ENCODE measurements at places on chromosomes 1 and 21.

- no peak for DNase-seq
Measured at GRCh38 chr1:41294216-41294615, 52.1 kb upstream of the SCMH1 start.

DNA sequence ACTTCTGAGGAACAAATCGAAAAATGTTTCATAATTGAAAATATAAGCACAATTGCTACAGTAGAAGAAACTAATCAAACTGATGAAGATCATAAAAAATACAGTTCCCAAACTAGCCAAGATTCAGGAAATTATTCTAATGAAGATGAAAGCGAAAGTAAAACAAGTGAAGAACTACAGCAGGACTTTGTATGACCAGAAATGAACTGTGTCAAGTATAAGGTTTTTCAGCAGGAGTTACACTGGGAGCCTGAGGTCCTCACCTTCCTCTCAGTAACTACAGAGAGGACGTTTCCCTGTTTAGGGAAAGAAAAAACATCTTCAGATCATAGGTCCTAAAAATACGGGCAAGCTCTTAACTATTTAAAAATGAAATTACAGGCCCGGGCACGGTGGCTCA lies 30.6 kb downstream of the IFNAR1 start:
- no peak for DNase-seq

- DNase-seq: no peak
Measured at GRCh38 chr21:44262338-44263056, 800 bp upstream of the DNMT3L start.

DNA sequence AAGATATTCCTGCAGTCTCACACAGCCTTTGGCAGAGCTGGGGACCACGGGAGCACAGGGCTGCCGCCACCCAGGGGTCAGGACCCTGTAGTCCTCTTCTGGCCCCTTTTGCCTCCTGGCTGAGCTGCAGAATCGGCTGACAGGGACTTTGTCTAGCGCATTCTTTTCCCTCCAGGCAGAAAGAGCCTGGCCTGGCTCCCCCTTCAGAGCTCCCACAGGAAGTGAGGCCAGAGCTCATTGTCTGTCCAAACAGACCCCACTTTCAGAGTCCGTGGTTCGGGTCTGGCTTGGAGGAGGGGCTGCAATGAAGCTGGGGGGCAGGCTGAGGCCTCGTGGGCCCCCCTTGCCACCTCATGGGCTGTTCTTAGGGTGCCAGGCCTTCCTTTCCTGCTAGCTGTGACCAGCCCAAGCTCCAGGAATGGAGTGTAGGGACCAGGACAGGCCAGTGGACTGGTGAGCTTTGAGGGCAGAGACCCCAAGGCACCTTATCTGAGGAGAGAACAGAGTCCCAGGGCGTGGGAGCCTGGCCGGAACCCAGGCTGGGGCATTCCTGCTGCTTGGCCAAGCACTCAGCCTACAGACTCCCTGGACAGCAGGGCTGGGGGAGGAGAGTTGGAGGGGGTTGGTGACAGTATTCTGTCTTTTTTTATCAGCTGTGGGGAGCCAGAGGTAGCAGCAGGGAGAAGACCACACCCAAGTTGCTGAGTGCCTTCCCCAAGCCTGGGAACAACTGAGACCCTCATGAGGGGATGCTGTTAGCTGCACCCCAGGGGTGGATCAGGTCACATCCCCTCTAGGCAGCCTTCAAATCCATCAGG lies 4.7 kb downstream of the CELSR2 start:
- DNase-seq: no peak

- DNase-seq: no peak
Measured at GRCh38 chr1:169514566-169515270, 29.0 kb upstream of the SLC19A2 start.

GRCh38 chr21:29206445-29206844 lies 76.0 kb downstream of the MAP3K7CL start:
- DNase-seq: no peak

DNA sequence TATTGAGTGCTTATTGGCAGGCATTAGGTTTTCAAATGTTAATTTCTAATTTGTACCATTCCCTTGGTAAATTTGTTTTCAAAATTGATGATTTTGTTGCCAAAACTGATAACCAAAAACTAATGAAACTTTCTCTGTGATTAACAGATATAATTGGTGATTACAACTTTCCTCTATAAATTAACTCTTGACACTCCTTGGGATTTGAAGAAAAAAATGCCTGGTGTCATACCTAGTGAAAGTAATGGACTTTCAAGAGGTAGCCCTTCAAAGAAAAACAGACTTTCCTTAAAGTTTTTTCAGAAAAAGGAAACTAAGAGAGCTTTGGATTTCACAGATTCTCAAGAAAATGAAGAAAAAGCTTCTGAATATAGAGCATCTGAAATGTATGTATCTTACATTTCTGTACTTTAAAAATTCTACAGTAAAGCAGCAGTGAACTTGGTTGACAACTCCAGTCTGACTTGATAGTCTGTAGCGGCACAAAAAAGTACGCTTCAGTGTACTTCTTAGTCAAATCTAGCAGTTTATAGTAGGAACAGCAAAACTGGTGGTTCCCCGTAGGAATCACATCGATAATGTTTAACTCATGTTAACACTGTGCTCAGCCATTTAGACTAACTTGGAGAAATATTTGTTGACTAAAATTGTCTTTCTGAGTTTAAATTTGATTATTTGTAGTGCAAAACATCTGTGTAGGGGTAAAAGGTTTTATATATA lies 3.0 kb downstream of the USP1 start:
- DNase-seq: no peak

DNA sequence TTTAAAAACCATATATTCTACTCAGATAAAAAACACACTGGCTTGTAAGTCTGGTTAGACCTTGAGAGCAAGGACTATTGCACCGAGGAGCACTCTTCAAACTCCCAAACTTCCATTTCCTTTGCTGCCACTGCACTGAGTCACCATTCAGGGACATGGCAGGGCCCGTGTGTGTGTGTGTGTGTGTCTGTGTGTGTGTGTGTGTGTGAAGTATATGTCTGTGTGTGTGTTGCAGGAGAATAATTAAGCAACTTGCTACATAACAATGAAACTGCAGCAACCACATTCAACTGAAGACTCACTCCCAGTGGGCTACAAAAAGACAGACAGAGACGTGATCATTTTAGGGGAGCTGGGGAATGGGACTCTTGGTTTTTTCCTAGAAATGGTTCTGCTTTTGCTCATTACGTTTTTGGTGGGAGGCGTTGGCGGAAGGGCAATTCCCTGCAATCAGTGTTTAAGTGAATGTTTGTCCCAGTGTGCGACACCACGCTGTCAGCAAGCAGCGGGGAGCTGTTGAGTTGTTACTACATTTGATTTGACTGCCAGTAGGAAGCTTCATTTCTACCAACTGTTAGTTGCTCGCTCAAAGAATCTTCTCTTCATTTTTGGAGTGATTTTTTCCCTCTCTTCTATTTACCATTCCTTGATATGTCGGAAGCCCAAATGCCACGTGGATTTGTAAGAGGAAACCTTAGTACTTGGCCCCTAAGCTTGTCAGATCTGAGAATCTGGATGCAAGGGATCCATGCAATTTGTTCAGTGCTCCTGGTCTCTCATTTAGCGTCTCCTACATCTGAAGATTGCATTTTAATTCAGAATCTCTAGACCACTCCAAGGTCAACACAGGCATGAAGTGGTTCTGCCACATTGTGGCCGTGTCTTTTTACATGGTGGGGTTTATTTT lies 36.1 kb downstream of the ESRRG start:
- DNase-seq: no peak

DNA sequence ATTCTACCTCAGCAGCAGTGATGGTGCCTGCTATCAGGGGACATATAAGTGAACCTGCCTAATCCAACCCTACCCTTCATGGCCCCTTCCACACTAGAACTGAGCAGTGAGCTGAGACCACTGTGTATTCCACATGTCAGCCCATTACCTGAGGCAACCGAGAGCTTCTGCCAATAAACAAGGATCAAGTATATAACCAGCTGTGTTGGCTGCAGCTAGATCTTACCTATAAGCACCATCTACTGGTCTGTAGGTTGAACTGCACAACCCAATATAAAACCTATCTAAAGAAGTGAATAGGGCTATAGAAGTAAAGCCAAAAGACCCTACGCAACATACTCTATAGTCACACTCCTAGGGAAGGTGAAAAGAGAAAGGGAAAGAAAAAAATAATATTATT lies 376.9 kb downstream of the HHIPL2 start:
- no peak for DNase-seq

GRCh38 chr21:45494851-45495680 lies 47.2 kb downstream of the SLC19A1 start:
- DNase-seq: no peak

DNA sequence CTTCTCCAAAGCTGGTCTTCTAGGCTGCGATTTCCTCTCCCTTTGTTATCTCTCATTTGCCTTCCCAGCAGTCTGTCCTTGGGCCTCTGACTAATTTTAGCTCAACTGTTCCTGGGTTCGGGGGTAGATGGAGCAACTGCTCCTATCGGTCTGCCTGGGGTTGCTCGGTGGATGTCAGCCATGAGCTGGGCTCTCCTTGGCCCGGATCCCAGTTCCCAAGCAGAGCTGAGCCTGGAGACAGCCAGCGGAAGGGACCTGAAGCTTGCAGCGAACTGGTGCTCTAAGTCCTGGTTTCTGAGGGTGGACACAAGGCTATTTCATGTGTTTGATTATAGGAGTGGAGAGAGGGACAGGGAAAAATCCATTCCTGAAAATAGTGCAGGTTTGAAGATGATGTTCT lies 423.0 kb downstream of the RPS6KC1 start:
- no peak for DNase-seq

GRCh38 chr1:30668024-30668423 lies 55.4 kb downstream of the MATN1 start:
- no peak for DNase-seq

- DNase-seq: no peak
Measured at GRCh38 chr21:39803393-39803792, 58.4 kb downstream of the IGSF5 start.

GRCh38 chr1:27332536-27333281 lies 9.1 kb upstream of the SYTL1 start:
- no peak for DNase-seq

- no peak for DNase-seq
Measured at GRCh38 chr1:170806961-170807360, 128.4 kb upstream of the MROH9 start.

DNA sequence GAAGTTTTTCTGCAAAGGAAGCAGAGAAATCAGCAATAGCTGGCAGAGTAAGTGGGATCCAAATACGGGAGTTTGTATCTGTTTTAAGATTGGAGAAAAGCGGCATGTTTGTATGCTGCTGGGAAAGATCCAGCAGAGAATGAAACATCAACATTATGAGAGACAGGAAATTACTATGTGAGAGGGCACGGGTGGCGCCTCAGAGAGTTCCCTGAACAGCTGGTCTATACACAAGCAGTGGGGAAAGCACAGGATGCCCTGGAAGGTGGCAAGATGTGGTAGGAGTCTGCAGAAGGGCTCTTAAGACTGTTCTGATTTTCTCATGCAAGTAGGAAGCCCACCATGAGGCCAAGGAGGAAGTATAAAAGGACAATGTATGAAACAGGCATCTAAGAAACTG lies 130.4 kb downstream of the RERE start:
- DNase-seq: no peak

GRCh38 chr21:36757196-36757595 lies 58.3 kb downstream of the SIM2 start:
- no peak for DNase-seq

DNA sequence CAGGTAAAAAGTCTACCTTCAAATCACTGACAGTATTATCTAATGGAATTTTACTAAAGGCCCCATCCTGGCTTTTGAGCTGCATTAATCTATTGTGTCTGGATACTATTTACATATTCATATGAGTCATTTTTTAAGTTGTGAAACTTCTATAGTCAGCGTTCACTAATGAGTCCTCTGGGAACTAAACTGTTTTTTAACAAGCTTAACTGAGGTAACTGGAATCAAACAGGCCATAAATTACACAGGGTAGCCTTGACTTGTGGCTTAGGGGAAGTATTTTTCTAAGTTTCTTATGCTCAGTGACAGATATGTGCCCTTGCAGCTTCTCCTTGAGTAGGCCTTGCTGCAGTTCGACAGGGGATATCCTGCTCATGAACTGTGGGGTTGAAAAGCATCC lies 68.8 kb downstream of the JMJD4 start:
- DNase-seq: no peak

- no peak for DNase-seq
Measured at GRCh38 chr21:21851657-21852056, 853.4 kb downstream of the NCAM2 start.

- DNase-seq: no peak
Measured at GRCh38 chr1:85313888-85314696, 37.7 kb upstream of the BCL10 start.

DNA sequence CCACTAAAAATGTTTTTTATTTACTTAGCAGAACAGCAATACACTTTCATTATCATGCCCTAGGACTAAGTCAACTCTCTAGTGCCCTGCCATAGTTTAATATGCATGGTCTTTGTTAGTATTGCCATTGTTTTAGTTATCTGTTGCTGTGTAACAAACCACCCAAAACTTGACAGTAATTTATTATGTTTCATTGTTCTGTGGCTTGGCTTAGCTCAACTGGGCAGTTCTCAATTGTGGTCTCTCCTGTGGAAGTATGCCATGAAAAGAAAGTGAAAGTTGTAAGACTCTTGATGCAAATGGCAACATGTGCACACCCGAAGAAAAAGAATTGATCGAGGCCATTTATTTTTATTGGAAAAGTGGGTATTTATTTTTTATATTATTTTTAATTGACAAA lies 206.3 kb upstream of the KCTD3 start:
- no peak for DNase-seq

DNA sequence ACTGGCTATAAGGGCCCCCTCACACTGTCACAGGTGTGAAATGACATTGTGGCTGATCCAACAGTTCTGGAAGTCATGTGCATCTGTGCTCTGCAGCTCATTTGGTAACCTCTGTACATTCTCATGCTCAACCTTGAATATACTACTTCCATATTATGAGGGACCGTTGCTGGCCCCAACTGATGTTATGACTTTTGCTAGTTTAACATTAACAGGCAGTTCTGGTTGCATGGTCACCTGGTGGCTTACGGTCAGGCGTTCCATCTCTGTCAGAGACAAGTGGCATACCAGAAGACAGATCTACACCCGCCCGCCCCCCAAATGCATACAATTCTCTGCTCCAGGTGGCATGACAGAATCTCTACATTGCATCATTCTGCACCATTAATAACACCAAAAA lies 6.0 kb upstream of the DIP2A start:
- DNase-seq: no peak

DNA sequence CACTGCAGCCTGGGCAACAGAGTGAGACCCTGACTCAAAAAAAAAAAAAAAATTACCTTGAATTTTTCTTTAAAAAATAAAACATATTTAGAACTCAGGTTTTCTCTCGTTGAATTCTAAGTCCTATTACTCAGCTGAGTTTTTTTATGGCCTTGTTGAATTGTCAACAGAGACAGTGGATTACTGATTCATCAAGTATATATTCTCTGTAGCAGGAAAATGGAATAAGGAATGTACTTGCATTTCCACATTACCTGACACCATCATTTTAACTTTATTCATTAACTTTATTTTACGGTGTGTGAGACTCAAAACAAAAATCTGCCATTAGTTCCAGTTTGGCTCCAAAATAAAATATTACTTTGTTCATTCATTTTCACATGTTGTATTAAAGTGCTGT lies 53.8 kb upstream of the APP start:
- DNase-seq: no peak
